ENCODE measurements at places on chromosomes 2 and 18.

GRCh38 chr2:204967199-204967960, 422.1 kb downstream of the PARD3B start:
- no peak for DNase-seq

DNA sequence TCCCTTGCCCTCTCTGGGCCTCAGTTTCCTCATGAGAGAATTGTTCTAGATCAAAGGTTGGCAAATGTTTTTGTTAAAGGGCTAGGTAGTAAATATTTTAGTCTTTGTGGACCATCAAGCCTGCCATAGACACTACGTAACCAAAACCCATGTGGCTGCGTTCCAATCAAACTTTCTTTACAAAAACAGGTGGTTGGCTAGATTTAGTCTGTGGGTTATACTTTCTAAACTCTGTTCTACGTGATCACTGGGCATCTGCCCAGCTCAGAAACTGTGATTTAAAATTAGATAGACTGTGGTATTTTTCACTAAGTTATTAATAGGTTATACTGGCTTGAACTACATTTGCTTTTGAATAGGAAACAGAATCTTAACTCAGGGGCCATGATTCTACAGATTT, 149.8 kb upstream of the DCC start:
- DNase-seq, result no peak

DNA sequence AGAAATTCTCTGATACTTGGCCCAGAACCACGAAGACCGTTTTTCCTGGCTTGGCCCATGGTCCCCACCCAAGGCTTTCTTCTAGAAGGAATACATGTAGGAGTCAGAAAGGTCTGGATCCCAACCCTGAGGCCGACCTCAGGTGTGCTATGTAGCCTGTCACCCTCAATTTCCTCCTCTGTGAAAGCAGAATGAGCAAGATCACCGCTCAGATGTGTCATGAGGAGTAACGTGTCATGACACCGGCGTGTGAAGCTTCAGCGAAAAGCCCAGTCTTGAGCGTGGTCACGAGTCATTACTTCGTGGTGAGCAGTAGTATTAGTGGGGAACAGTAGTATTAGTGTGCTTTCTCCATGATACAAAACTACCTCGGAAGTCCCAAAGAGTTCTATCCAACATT, 103.4 kb downstream of the ALPK2 start:
- no peak for DNase-seq

DNA sequence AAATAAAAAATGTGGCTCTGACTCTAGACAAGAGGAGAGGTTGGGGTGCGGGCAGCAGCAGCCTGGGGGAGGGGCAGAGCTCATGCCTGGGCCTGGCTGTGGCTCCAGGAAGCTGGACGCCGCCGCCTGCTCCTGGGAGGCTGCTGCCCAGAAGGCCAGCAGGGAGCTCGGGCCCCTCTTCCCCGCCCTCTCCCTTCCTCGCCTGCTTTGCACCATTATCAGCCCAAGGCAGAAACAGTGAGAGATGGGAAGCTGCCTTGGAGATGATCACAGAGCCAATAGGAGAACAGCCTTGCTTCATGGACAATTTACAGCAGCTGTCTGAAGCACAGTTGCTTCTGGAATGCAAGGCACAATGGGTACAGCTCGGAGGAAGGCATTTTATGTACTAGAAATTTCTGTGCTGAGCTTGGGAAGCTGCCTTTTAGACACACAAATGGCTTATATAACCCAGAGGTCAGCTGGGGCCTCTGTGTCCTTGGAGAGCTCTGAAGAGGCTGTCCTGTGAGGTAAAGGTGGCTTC, 55.3 kb upstream of the AFF3 start:
- no peak for DNase-seq

DNA sequence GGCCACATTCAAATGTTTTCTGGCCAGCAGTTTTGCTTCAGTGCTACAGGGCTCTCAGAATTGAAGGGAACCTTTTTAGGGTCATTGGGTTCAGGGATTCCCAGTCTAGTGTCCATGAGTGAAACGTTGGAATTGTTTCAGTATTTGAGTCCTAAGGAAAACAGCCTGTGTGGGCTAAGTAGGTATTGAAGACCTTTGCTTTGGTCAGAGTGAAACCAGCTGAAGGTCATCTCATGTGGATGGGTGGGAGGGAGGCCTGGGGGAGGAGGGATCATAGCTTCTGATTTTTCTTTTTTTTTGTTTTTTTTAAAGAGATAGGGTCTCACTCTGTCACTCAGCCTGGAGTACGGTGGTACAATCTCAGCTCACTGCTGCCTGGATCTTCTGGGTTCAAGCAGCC, 20.2 kb downstream of the B3GNT2 start:
- DNase-seq, result no peak

- DNase-seq, result peak; percentile 7
These were observed 205.9 kb upstream of the STK17B start for GRCh38 chr2:196376984-196377877.
